ENCODE measurements at places on chromosomes 4 and X. TPM values are rescaled to one million over a fixed set of nuclear protein-coding genes. Genes with fewer than 3 reads are reported as not detected.

Gene SMIM10
- polyA plus RNA-seq, result 7.2 TPM

Gene FAM149A
- 2.8 TPM for polyA plus RNA-seq

Gene CTAG2
- not detected for polyA plus RNA-seq

Gene DCAF4L1
- polyA plus RNA-seq, result not detected

Gene GLOD5
- 7.5 TPM for polyA plus RNA-seq

Gene PHOX2B
- 0.60 TPM for polyA plus RNA-seq

Gene PITX2
- 2.1 TPM for polyA plus RNA-seq

GRCh38 chr4:145308598-145308997 lies 128.2 kb upstream of the OTUD4 start:
- H3K4me3 ChIP-seq, result no peak overlapping the region
- H3K36me3 ChIP-seq, result no peaks in the 10 kb centered on the region
- H3K27me3 ChIP-seq, result no peaks in the 10 kb centered on the region
- no peak for DNase-seq
- no peak overlapping the region for H3K27ac ChIP-seq
- H3K4me1 ChIP-seq, result no peaks in the 10 kb centered on the region

GRCh38 chrX:19462879-19463278 lies 52.4 kb downstream of the MAP3K15 start:
- no peaks in the 10 kb centered on the region for H3K36me3 ChIP-seq
- H3K4me1 ChIP-seq, result no peaks in the 10 kb centered on the region
- no peaks in the 10 kb centered on the region for H3K27me3 ChIP-seq
- H3K4me3 ChIP-seq, result no peak overlapping the region
- H3K27ac ChIP-seq, result no peak overlapping the region

- H3K4me3 ChIP-seq, result no peak overlapping the region
- H3K27ac ChIP-seq, result no peak overlapping the region
- no peak for DNase-seq
Observed at GRCh38 chr4:90198086-90198847, 71.1 kb downstream of the CCSER1 start.

GRCh38 chr4:148944136-148944838 lies 502.1 kb upstream of the NR3C2 start:
- DNase-seq, result no peak
- H3K4me3 ChIP-seq, result no peak overlapping the region
- no peak overlapping the region for H3K27ac ChIP-seq
- no peaks in the 10 kb centered on the region for H3K4me1 ChIP-seq

GRCh38 chr4:39259571-39260330 lies 77.4 kb downstream of the WDR19 start:
- H3K36me3 ChIP-seq, result no peaks in the 10 kb centered on the region
- H3K27me3 ChIP-seq, result no peaks in the 10 kb centered on the region
- DNase-seq, result no peak
- H3K4me1 ChIP-seq, result no peaks in the 10 kb centered on the region
- H3K4me3 ChIP-seq, result no peak overlapping the region

DNA sequence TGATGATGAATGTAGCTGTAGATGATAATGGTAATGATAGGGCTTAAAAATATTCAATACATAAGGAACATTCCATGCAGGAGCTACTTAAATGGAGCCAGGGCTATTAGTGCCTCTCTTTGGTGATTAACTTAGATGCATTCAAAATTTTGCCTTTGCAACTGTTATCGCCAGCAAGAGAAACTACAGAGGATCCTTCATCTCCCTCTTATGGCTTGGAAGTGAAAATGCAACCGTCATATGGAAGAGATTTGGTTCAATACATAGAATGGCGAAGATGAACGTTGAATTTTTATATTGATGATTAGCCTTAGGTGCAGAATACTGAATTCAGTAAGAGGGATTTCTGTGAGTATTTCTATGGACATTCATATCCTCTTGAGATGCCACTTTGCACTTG lies 134.5 kb upstream of the NLGN4X start:
- H3K27ac ChIP-seq, result no peak overlapping the region
- H3K27me3 ChIP-seq, result no peaks in the 10 kb centered on the region
- H3K4me3 ChIP-seq, result no peak overlapping the region
- no peaks in the 10 kb centered on the region for H3K36me3 ChIP-seq

- H3K4me1 ChIP-seq, result no peaks in the 10 kb centered on the region
- no peak for DNase-seq
- no peaks in the 10 kb centered on the region for H3K27me3 ChIP-seq
- no peak overlapping the region for H3K27ac ChIP-seq
- H3K36me3 ChIP-seq, result no peaks in the 10 kb centered on the region
Observed at GRCh38 chr4:54384563-54384962, 155.5 kb downstream of the PDGFRA start.

- no peak overlapping the region for H3K4me3 ChIP-seq
- H3K4me1 ChIP-seq, result no peaks in the 10 kb centered on the region
Observed at GRCh38 chr4:141955696-141956095, 319.3 kb downstream of the IL15 start.

- DNase-seq, result no peak
- H3K27me3 ChIP-seq, result no peaks in the 10 kb centered on the region
- no peaks in the 10 kb centered on the region for H3K36me3 ChIP-seq
- no peaks in the 10 kb centered on the region for H3K4me1 ChIP-seq
Observed at GRCh38 chr4:74335341-74336021, 27.2 kb downstream of the EPGN start.

- no peaks in the 10 kb centered on the region for H3K27me3 ChIP-seq
- H3K4me1 ChIP-seq, result no peaks in the 10 kb centered on the region
- no peak for DNase-seq
- no peak overlapping the region for H3K4me3 ChIP-seq
- H3K36me3 ChIP-seq, result no peaks in the 10 kb centered on the region
- H3K27ac ChIP-seq, result peak overlapping the region; percentile 18
Observed at GRCh38 chr4:119206178-119206577, 6.3 kb upstream of the USP53 start.

DNA sequence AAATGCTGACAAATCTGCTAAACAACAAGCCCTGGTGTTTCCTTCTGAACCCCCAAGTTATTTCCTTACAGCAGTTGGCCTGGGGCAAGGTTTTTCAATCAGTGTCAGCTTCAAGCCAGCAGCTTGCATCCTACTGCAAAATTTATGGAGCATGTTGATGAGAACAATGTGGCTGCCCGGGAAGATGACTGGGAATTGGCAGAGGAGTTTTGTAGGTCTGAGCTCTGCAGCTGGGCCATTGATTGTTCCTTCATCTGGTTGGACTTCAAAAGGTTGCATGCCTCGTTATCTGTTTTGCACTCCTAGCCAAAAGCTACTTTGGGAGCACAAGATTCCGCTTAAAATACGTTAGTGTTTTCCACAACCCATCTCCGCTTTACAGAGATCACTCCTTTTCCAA lies 1030.3 kb upstream of the LCORL start:
- no peaks in the 10 kb centered on the region for H3K4me1 ChIP-seq
- no peaks in the 10 kb centered on the region for H3K36me3 ChIP-seq
- no peaks in the 10 kb centered on the region for H3K27me3 ChIP-seq
- no peak overlapping the region for H3K27ac ChIP-seq
- DNase-seq, result no peak

DNA sequence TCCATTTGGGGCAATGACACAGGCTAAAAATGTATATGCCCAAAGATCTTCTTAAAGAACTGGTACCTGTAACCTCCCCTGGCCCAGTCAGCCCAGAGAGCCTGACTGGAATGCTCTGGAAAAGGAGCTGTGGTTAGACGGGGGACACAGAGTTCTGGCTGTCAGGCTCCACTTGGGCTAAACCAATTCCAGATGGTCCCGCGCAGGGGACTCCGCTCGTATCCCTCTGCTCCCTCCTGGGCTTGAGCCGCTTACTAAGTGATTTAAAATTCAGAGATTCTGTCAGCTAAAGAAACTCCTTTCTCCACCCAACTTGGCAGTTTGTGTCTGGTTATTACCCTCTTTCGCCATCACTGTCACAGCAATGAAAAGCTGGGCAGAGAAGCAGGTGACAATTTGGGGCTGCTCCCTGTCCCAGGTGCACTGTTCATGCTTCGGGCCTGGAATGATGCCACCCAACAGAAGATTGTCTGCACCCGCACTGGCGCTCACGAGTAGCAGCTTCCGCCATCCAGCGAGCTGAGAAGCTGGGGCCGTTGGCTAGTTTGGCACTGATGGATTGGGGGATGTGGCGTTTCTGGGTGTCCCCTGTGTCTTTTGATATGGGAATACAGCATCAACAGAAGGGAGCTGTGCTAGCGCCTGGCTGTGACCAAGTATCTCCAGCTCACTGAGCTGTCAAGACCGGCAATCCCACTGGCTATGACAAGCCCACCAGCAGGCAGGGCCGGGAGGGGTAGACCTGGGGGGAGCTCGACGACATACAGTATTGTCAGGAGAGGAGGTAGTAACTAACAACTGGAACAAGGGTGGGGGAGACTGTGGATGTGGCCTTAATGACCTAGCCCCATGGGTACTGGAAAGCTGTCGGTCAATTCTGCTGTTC lies 6.7 kb upstream of the IRAK1 start:
- H3K27ac ChIP-seq, result no peak overlapping the region
- DNase-seq, result peak; percentile 60
- H3K36me3 ChIP-seq, result no peaks in the 10 kb centered on the region
- H3K4me3 ChIP-seq, result no peak overlapping the region
- no peaks in the 10 kb centered on the region for H3K27me3 ChIP-seq
- no peaks in the 10 kb centered on the region for H3K4me1 ChIP-seq

DNA sequence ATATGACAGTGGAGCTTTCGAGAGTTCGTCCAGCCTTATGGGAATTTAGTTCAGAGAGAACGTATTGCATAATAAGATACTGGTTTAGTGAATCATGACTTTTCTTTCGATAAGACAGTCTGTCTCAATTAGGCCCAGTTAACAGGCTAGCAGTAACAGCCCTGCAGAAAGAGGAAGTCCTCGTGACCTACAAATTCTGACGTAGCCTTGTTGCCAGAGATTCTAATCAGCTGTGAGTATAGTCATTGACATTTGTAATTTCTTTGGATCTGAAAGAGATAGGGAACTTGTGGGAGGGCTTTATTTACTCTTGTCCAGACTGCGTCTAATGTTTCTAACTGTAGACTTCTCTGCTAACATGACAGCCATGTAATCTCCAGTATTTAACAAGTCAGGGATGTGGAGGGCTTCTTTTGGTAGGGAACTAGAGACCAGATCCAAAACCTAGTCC lies 15.8 kb downstream of the ART3 start:
- no peak overlapping the region for H3K4me3 ChIP-seq
- DNase-seq, result no peak
- no peaks in the 10 kb centered on the region for H3K27me3 ChIP-seq
- no peaks in the 10 kb centered on the region for H3K4me1 ChIP-seq
- H3K27ac ChIP-seq, result no peak overlapping the region

- no peak overlapping the region for H3K4me3 ChIP-seq
- no peak for DNase-seq
- H3K4me1 ChIP-seq, result no peaks in the 10 kb centered on the region
- H3K27ac ChIP-seq, result no peak overlapping the region
Observed at GRCh38 chrX:132231587-132231986, 12.3 kb upstream of the RAP2C start.

DNA sequence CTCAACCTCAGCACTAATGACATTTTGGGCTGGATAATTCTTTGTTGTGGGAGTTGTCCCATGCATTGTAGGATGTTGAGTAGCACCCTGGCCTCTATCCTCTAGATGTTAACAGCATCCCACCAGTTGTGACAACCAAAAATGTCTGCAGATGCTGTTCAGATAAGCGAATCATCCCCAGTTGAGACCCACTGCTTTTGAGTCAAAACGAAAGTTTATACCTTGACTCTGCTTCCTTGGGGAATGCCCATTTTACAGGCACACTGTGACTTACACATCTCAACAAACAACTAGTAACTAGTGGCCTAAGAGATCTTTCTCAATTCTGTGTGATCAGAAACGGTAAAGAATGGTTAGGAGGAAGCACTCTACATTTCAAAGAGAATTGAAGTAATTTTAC lies 37.0 kb downstream of the SEPSECS start:
- H3K4me1 ChIP-seq, result no peaks in the 10 kb centered on the region
- no peaks in the 10 kb centered on the region for H3K27me3 ChIP-seq
- no peak overlapping the region for H3K27ac ChIP-seq
- no peak for DNase-seq
- no peaks in the 10 kb centered on the region for H3K36me3 ChIP-seq
- no peak overlapping the region for H3K4me3 ChIP-seq

- H3K27ac ChIP-seq, result no peak overlapping the region
- no peaks in the 10 kb centered on the region for H3K4me1 ChIP-seq
- H3K4me3 ChIP-seq, result no peak overlapping the region
- H3K27me3 ChIP-seq, result no peaks in the 10 kb centered on the region
- no peaks in the 10 kb centered on the region for H3K36me3 ChIP-seq
- DNase-seq, result no peak
Observed at GRCh38 chrX:46485897-46486296, 59.3 kb downstream of the ZNF674 start.

GRCh38 chrX:25191403-25191802 lies 175.6 kb upstream of the ARX start:
- no peak overlapping the region for H3K27ac ChIP-seq
- H3K36me3 ChIP-seq, result no peaks in the 10 kb centered on the region
- DNase-seq, result no peak
- no peaks in the 10 kb centered on the region for H3K4me1 ChIP-seq

DNA sequence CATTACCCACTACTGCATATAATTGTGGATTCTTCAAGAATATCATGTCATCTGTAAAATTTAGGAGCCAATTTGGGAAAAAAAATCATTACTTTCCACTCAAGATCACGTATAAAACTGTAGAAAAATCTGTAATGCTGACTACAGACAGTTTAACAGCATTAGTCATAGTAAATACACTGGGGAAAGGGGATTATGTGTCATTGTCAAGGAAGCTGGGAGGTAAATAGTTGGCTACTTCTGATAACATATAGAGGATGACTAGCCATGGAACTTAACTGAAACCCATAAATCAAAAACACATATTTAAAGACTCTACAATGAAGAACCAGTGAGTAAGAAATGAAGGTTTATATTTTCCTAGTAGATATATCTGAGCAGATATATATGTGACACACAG lies 1666.4 kb upstream of the IGFBP7 start:
- no peak overlapping the region for H3K27ac ChIP-seq
- H3K27me3 ChIP-seq, result no peaks in the 10 kb centered on the region
- no peaks in the 10 kb centered on the region for H3K4me1 ChIP-seq
- no peaks in the 10 kb centered on the region for H3K36me3 ChIP-seq

DNA sequence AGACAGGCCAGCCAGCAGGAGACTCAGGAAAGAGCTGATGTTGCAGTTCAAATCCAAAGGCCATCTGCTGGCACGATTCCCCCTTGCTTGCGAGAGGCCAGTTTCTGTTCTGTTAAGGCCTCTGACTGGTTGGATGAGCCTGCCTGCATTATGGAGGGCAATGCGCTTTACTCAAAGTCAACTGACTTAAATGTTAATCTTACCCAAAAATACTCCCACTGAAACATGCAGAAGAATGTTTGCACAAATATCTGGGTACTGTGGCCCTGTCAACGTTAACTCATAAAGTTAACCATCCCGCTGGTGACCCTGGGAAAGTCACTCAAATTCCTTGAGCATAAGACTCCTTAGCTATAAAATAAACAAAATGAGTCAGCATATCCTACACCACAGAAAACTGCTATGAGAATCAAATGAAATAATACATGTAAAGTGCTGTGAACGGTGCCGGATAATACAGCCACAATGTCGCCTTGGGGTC lies 326.4 kb downstream of the EVC2 start:
- H3K36me3 ChIP-seq, result no peaks in the 10 kb centered on the region

- H3K27ac ChIP-seq, result no peak overlapping the region
- H3K4me3 ChIP-seq, result no peak overlapping the region
- no peaks in the 10 kb centered on the region for H3K27me3 ChIP-seq
Observed at GRCh38 chr4:36086261-36086786, 158.0 kb downstream of the ARAP2 start.

Measured in sigmoid colon (tissue), 7 donors.